Activated CD8-positive, alpha-beta memory T cell treated with anti-CD3 and anti-CD28 coated beads for 4 hours (primary cell): ENCODE measurements at places on chromosomes 2 and 18.

- no peak for DNase-seq
Measured at GRCh38 chr2:144983107-144983506, 463.2 kb upstream of the ZEB2 start.

GRCh38 chr18:45730832-45731575 is 7.0 kb downstream of the SLC14A1 start:
- no peak for DNase-seq

DNA sequence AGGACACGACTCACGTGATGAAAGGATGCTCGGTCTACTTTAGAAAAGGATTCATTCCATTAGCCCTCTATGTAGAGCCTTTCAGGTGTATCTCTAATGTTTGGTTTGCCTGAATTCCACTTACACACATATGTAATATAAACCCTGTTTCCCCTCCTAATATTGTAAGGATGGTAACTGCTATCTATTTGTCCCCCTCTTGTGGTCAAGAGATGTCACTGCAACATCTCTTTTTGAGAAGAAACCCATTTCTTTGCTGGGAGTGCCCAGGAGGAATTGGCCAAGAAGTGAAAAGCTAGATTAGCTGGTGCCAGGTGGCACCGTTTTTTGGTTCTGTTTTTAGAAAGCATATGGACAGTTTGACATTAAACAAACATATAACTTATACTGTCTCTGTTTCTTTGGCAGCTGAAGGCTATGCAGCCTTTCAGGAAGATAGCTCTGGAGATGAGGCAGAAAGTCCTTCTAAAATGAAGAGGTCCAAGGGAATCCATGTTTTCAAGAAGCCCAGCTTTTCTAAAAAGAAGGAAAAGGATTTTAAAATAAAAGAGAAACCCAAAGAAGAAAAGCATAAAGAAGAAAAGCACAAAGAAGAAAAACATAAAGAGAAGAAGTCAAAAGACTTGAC is 41.2 kb downstream of the RALBP1 start:
- DNase-seq = no peak

- no peak for DNase-seq
Measured at GRCh38 chr2:45726188-45726587, 74.7 kb downstream of the PRKCE start.

DNA sequence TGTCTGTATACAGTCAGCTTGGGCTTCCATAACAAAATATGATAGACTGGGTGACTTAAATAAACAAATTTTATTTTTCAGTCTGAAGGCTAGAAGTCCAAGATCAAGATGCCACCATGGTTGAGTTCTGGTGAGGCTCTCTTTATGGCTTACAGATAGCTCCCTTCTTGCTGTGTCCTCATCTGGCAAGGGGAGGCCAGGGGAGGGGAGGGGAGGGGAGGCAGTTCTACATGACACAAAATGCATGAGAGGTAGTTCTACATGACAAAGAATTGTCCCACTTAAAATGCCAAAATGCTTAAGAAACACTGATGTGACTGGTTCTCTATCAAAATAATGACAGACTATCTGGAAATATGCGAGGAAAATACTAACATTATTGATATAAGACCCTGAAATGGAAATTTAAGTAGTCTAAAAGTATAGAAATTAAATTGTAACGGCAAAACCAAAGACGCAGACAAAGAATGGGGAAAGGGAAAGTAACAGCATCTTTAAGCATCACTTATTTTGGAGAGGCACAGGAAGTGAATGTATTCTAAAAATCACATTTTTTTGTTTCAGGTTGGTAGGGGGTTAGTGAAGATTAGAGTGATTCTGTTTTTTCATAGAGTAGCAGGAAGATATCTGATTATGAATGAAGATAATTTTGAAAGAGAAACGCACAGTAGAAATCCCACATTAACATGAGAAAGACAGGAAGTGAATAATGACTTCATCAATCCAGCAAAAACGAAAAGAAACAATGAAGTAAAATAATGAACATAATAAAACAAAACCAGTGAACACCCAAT is 131.4 kb downstream of the STRN start:
- no peak for DNase-seq

- DNase-seq = no peak
Measured at GRCh38 chr18:13915995-13916431, 677 bp upstream of the MC2R start.

DNA sequence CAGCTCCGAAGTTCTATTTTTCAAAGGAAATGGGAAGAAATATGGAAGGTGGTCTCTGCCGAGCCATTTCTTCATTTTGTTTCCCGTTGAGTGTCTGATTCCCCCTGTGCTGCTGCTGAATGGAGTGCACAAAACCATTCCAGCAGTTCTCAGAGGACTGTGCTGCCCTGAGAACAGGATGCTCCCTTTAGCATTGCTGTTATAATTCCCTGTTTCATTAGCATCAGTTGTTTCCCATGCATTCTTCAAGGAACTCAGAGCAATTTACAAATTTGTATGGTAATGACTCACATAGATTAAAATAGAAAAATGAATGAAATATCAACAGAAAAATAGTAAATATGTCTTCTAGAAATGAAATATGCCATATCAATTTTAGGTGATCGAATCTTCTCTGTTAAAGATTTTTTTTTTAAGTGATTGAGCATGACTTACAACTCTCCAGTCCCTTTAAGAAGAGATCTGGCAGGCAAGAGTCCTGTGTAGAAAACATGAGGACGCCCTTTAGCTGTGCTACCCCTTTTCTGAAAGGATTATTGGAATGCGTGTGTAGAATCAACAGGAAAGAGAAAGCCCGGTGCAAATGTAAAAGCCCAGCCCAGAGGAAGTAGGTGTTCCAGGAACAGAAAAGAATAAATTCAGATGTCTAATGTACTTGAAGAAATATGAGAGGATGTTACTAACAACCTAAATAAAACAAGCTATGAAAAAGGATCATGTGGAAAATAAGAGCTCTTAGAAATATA is 118.5 kb downstream of the ATP9B start:
- no peak for DNase-seq

- DNase-seq = no peak
Measured at GRCh38 chr2:160940271-160940670, 220.0 kb upstream of the TANK start.
